Sciatic nerve (tissue), 2 donors: ENCODE measurements at places on chromosomes 12 and 14. TPM values are rescaled to one million over a fixed set of nuclear protein-coding genes. Genes with fewer than 3 reads are reported as not detected.

Gene MYO1A
- 0.36 TPM for total RNA-seq

Gene TMEM120B
- total RNA-seq, result 20.6 TPM

DNA sequence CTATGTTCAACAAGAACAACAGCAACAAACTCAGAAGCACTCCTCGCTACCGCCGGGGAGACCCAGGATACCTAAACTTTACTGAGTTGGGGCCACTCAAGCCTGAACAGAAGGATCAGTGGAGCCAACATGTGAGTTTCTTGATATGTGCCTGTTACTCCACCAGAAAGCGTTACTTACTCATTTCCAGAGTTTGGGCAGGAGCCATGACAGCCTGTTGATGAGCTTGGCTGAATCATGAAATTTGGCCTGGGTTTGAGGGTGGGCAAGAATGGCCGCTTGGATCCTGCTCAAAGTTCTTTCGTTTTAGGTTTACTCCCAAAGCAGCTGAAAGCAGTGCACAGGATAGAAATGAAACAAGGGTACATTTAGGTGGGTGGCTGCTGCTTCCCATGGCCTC is 12.0 kb upstream of the GALNT6 start:
- DNase-seq, result no peak

DNA sequence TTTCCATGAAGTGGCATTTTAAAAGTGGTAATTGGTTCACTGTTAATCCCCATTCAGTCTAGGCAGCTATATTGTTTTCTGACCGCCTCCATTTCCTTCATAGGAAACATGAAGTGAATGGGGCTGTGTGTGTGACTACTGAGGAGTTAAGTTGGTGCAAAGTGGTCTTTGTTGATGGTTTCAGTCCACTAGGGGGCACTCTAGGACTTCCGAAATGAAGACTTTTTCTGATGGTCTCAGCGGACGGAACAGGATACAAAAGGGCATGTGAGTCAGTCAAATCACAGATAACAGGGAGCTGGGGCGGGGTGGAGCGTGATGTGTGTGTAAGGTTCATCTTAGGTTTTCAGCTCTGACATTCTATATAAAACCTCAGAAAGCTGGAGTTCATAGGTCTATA is 240.1 kb upstream of the OR4E1 start:
- no peak for DNase-seq

DNA sequence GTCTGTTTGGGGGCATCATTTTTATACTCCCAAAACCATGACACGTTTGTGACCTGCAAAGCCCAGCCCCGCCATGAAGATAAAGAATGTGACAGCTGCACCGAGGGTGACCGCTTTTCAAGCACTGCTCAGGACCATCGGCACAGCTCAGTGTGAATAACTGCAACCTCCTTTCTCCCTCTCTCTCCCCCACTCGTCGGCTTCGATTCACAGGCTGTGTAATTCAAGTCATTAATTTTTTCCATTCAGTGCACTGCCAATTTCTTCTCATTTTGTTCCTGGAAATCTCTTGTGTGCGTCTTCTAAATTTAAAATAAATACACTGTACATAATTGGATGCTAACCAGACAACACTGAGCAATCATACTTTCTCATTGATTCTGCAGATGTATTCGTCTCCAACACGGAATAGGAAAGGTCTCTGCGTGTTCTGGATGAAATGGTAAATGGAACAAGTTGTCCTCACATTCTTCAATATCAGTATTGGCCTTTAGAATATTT is 260.8 kb downstream of the TTC8 start:
- no peak for DNase-seq

- no peak for DNase-seq
Measured at GRCh38 chr12:97575403-97576193, 113.0 kb downstream of the RMST start.

DNA sequence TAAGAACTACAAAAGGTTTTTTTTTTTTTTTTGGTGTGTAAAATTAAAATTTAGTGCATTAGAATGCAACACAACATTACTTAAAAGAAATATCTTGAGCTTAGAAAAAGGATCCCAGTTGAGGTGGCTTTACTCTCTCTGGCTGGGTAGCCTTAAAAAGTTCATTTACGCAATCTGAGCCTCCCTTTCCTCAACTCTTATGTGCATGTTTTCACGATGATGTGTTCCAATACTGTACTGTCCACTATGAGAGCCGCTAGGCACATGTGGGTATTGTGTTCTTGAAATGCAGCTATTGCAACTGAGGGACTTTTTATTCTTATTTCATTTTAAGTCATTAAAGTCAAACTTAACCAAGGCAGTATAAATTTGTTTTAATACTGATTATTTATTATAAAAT is 460.9 kb upstream of the SYT1 start:
- DNase-seq, result no peak
